ENCODE measurements at places on chromosomes 11 and 22. TPM values are rescaled to one million over a fixed set of nuclear protein-coding genes. Genes with fewer than 3 reads are reported as not detected.

Gene TESMIN
- total RNA-seq: 47.6 TPM

Gene MMP12
- total RNA-seq: not detected

Gene LTBP3
- total RNA-seq: 133 TPM

Gene C11orf52
- total RNA-seq: not detected

Gene MB
- 17.3 TPM for total RNA-seq

Gene SBF1
- total RNA-seq: 59.2 TPM

Gene BAIAP2L2
- 0.18 TPM for total RNA-seq

Gene SYCE3
- not detected for total RNA-seq

Gene LRRC75B
- total RNA-seq: 4.1 TPM

Gene RASL10A
- 2.6 TPM for total RNA-seq

Gene KIRREL3
- total RNA-seq: 0.36 TPM

Gene OR51B2
- not detected for total RNA-seq

Gene OR8H2
- total RNA-seq: not detected

Gene COMT
- total RNA-seq: 108 TPM

Gene USP2
- total RNA-seq: 3.1 TPM

Gene PRR33
- total RNA-seq: not detected

Gene TTLL12
- total RNA-seq: 26.3 TPM

Gene SPA17
- total RNA-seq: 10.1 TPM

Gene ZNF280A
- total RNA-seq: 0.10 TPM

Gene HBB
- 0.72 TPM for total RNA-seq

Gene OR8G1
- not detected for total RNA-seq

Gene MS4A6E
- not detected for total RNA-seq

Gene ARHGEF17
- total RNA-seq: 43.2 TPM

Gene PANX3
- total RNA-seq: not detected

Data from Panc1 (cell line).